T-cell (primary cell): ENCODE measurements at places on chromosomes 16 and 17.

DNA sequence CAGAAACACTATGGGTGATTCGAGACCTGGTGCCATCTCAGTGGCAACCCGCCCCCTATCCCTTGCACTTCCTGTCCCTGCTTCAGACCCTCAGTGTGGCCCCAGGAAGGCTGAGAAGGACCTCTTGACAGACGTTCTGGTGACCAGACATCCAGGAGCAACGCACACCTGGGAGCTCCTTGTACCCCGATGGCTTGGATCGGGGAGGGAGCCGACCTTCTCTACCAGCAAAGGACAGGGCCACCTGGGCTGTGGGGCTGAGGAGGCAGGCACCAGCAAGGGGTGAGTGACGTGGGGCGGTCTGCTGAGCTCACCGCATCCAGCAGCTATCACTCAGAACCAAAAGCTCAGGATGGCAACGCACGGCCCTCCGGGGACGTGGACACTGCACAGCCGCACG, 27.2 kb downstream of the UNKL start:
- no peak overlapping the region for H3K27ac ChIP-seq
- H3K36me3 ChIP-seq, result peaks cover 56% of the 10 kb centered on the region
- no peaks in the 10 kb centered on the region for H3K4me1 ChIP-seq
- DNase-seq, result no peak
- no peak overlapping the region for H3K4me3 ChIP-seq

DNA sequence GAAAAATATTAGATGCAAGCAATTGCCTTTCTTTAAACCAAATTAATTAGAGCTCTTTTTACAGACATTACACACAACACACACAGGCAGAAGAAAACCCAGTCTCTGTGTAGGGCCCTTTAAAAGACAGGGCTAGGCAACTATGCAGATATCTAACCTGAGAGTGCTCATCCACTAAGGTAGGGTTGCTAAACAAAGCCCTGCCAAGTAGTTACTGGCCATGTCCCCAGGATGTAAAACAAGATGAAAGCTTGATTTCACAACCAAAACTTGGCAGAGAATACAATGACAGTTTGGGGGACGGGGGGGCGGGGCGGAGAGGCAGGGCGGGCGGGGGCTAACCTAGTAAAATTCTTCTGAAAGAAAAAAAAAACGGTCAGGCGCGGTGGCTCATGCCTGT, 669.0 kb upstream of the CA10 start:
- H3K27ac ChIP-seq, result no peak overlapping the region
- no peaks in the 10 kb centered on the region for H3K27me3 ChIP-seq
- no peaks in the 10 kb centered on the region for H3K36me3 ChIP-seq

DNA sequence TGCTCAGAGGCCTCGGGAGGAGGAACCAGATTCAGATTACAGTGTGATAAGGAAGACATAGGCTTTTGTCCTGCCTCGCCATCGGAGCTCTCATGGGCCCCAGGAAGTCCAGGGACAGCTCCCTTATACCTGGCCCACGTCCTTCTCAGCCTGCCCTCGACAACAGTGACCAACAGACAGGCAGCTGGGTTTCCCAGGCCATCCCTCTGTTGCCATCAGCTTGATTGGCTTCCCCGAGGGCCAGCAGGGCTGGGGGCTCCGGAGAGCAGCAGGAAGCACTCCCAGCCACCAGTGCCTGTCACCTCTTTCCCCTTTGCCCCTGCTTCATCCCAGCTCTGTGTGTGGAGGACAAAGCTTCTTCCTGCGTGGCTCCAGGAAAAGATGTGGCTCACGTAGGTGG, 17.6 kb downstream of the CD300A start:
- H3K27ac ChIP-seq, result no peak overlapping the region
- peaks cover 5% of the 10 kb centered on the region for H3K4me1 ChIP-seq
- H3K4me3 ChIP-seq, result no peak overlapping the region
- no peaks in the 10 kb centered on the region for H3K36me3 ChIP-seq
- no peak for DNase-seq

DNA sequence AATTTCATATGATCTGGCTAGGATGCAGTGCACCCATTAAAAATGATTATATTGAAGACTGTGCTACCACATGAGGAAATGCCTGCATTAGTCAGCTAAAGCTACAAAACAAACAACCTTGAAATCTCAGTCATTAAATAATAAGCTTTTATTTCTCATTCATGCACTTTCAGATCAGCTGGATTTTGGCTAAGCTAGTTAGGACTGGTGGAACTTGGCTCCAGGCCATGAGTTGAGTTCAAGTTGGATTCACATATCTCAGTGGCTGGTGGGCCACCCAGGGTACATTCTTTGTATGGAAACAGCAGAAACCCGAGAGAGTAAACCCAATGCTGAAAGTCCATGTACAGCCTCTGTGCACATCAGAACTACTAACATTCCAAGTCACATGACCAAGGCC, 6.4 kb upstream of the SLFN12L start:
- H3K27ac ChIP-seq, result no peak overlapping the region
- DNase-seq, result no peak
- H3K4me3 ChIP-seq, result no peak overlapping the region

- H3K36me3 ChIP-seq, result no peaks in the 10 kb centered on the region
- H3K27ac ChIP-seq, result no peak overlapping the region
- no peaks in the 10 kb centered on the region for H3K4me1 ChIP-seq
- peaks cover 46% of the 10 kb centered on the region for H3K27me3 ChIP-seq
- no peak overlapping the region for H3K4me3 ChIP-seq
Observed at GRCh38 chr16:71360378-71360777, 1.9 kb downstream of the CALB2 start.

DNA sequence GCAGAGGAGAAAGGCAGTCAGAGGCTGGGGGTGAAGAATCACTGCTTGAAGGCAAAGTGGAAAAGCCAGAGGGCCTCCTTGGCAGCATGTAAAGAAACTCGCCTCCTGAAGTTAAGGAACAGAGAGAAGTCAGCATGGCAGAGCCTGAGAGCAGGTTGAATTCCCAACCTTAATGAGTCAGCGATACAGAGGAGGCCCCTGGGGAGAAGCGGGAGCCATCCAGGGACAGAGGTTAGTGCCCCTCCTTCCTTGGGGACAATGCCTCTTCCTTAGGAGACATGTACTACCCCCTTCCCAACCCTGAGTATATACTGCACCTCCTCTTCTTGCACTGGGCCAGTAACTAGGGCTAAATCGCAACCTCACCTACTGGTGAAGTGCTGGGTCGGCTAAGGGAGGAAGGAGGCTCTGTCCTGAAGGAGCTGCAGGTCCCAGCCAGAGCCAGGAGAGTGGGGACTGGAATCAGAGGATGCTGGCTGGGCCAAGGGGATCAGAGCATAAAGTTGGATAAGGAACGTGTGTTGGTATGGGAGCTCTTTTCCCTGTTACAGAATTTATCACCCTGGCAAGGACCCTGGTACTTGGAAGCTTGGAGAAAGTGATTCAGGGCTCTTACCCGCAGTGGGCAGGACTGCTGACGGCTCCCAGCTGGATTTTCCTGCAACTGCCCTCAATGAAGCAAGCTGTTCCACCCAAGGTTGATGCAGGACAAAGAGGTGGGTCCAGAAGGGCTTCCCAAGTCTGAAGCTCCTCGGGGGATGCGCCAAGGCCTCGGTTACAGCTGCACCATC, 5.4 kb upstream of the AANAT start:
- peaks cover 6% of the 10 kb centered on the region for H3K4me1 ChIP-seq
- H3K4me3 ChIP-seq, result no peak overlapping the region
- H3K36me3 ChIP-seq, result no peaks in the 10 kb centered on the region
- H3K27me3 ChIP-seq, result no peaks in the 10 kb centered on the region
- H3K27ac ChIP-seq, result no peak overlapping the region

DNA sequence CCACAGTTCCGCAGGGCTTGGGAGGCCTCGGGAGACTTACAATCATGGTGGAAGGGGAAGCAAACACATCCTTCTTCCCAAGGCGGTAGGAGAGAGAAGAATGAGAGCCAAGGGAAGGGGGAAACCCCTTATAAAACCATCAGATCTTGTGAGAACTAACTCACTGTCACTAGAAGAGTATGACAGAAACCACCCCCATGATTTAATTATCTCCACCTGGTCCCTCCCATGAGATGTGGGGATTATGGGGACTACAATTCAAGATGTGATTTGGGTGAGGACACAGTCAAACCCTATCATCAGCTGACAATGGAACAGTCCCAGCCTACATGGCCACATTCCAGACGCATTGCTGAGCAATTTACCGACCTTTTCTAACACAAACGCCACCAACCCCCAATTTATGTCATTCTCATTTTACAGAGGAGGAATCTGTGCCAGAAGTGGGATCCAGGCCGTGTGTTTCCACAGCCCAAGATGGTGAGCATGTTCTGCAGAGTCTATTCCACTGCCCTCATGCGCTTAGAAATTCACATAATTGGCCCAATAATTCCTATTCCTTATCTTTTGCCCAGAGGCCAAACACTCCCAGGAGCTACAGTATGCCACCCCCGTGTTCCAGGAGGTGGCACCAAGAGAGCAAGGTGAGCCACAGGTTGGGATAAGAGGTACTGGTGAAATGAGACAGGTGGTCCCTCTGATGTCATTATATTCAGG, 17.3 kb downstream of the MILR1 start:
- no peak for DNase-seq
- H3K27ac ChIP-seq, result no peak overlapping the region
- no peak overlapping the region for H3K4me3 ChIP-seq
- no peaks in the 10 kb centered on the region for H3K36me3 ChIP-seq

GRCh38 chr17:6558276-6558675, 1.9 kb upstream of the PITPNM3 start:
- peaks cover 77% of the 10 kb centered on the region for H3K27me3 ChIP-seq
- H3K4me1 ChIP-seq, result peaks cover 16% of the 10 kb centered on the region
- H3K27ac ChIP-seq, result no peak overlapping the region
- no peak overlapping the region for H3K4me3 ChIP-seq
- DNase-seq, result no peak
- H3K36me3 ChIP-seq, result no peaks in the 10 kb centered on the region

GRCh38 chr17:47669081-47669480, 19.4 kb downstream of the KPNB1 start:
- no peak overlapping the region for H3K27ac ChIP-seq
- H3K4me1 ChIP-seq, result peaks cover 1% of the 10 kb centered on the region
- H3K4me3 ChIP-seq, result no peak overlapping the region
- no peaks in the 10 kb centered on the region for H3K27me3 ChIP-seq

GRCh38 chr16:87936375-87937230, at the start of gene CA5A:
TSS of gene CA5A (minus strand) at chr16:87936529. CDS start at chr16:87936450, 79 bp downstream.
- no peak within 1 kb of the TSS for H3K4me3 ChIP-seq
- no peaks in the 10 kb centered on the region for H3K27me3 ChIP-seq
- no peak within 1 kb of the TSS for H3K27ac ChIP-seq
- no peaks in the 10 kb centered on the region for H3K4me1 ChIP-seq
